ENCODE measurements at places on chromosomes 7 and 10.

DNA sequence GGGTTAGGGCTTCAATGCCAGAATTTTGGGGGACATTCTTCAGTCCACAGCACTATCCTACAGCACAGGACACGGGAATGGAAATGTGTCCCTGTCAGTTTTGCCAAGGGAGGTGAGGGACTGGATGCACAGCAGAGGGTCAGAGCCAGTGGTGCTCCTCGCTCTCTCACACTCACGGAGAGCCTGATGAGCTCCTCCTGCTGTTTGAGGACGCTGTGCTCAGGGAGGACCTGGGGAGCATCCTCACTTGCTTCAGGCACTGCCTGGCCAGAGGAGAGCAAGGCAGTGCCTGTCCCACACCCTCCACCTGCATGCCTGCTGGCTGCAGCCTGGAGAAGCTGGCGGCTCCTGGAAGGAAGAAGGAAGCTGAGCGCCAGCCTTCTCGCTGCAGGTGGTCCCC lies 58.6 kb downstream of the RAMP3 start:
- DNase-seq, result no peak

DNA sequence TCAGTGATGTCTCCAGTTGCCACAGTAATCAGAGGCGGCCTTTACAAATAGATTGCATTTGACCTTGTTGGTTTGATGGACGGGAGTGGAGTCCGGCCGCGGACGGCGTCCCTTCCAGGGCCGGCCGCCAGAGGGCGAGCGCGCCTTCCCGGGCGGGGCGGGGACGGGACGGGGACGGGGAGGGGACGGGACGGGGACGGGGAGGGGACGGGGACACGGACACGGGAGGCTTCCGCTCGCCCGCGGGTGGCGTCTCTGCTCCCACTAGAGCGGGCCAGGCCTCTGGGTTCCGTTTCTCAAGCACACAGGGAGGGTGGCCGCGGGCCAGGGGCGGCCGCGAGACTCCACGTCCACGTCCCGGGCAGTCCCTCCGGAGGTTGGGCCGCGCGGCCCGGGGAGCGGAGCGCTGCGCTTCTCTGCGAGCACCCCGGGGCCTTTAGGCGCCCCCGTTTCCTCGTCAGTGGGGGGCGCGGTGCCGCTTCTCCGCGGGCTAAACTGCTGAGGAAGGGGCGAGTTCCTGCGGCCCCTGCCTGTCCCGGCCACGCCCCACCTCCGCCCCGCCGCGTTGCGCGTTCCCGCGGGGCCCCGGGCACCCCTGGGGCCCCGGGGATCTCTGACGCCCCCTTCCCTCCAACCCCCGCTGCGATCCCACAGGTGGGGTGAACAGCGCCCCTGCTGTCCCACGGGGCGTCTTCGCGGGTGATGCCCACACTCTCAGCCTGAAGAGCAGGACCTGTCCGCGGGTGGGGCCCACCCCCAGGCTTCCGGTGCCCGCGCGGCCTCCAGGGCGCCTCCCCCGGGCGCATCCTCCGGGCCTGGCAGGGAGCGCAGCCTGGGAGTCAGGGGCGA lies 84.2 kb upstream of the MKI67 start:
- DNase-seq, result peak; percentile 46

GRCh38 chr10:71040846-71041605 lies 152.7 kb upstream of the PCBD1 start:
- no peak for DNase-seq

GRCh38 chr10:27312854-27313253 lies 72.3 kb upstream of the ACBD5 start:
- DNase-seq, result no peak

DNA sequence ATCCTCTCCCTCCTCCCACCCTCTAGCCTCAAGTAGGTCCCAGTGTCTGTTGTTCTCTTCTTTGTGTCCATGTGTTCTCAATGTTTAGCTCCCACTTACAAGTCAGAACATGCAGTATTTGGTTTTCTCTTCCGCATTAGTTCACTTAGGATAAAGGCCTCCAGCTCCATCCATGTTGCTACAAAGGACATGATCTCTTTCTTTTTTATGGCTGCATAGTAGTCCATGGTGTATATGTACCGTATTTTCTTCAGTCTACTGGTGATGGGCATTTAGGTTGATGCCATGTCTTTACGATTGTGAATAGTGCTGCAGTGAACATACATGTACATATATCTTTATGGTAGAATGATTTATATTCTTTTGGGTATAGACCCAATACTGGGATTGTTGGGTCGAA lies 1.6 kb upstream of the GOT1 start:
- no peak for DNase-seq

DNA sequence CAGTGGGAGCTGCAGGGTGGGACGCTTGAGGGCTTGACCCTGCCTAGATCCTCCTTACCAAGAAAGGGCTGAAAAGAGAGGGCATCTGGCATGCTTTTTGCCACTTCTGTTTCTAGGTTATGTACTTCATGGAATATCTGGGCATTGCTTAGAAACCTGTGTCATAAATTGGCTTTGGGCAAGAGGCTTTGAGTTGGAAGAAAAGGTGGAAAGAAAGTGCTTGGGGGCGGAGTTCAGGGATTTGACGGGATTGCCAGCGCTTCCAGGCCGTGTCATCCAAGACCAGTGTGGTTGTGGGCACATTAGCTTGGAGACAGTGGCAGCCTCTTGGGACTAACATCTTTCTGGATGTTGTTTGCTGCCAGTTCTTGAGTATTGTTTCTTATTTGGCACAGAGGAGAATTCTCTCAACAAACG lies 825 bp downstream of the ZNF862 start:
- DNase-seq, result no peak

DNA sequence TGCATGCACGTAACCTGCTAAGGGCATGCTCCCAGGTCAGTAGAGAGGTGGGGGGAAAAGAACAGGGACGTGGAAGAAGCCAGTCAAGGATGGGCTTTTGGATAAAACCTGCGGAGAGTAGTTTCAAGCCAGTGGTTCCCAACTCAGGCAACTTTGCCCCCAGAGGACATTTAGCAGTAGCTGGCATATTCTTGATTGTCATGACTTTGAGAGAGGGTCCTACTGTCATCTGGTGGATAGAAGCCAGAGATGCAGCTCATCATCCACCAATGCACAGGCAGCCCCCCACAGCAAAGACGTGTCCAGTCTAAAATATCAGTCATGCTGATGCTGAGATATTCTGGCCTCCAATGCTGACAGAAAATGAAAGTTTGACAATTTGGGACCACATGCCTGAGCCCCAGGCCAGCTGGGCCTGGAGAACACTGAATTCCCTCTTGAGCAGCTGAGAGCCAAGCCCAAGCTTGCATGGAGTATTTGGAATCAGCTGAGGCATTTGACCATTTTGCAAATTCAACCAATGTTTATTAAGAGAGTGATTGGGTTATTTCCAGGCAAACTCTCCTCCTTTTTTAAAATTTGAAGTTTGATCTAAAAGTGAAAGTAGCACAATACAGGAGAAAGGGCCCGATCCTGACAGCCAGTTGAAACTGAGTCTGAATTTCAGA lies 110.0 kb upstream of the C7orf33 start:
- no peak for DNase-seq

- DNase-seq, result no peak
Observed at GRCh38 chr10:110524859-110525232, 27.1 kb downstream of the DUSP5 start.

- DNase-seq, result no peak
Observed at GRCh38 chr7:2668401-2668800, 19.6 kb upstream of the AMZ1 start.

- DNase-seq, result no peak
Observed at GRCh38 chr7:90025771-90026170, 128.5 kb upstream of the STEAP1 start.

Data from stimulated activated CD8-positive, alpha-beta memory T cell treated with anti-CD3 and anti-CD28 coated beads, Interleukin-4, amount 100 ng/mL, for 1 hour (primary cell).